HEK293T (cell line): ENCODE measurements at places on chromosomes 16 and 17.
A peak's percentile ranks its signal among the peaks of the same experiment; 100 is the strongest.

- DNase-seq = no peak
These were observed 1.3 kb downstream of the HNF1B start for GRCh38 chr17:37743612-37743874.

DNA sequence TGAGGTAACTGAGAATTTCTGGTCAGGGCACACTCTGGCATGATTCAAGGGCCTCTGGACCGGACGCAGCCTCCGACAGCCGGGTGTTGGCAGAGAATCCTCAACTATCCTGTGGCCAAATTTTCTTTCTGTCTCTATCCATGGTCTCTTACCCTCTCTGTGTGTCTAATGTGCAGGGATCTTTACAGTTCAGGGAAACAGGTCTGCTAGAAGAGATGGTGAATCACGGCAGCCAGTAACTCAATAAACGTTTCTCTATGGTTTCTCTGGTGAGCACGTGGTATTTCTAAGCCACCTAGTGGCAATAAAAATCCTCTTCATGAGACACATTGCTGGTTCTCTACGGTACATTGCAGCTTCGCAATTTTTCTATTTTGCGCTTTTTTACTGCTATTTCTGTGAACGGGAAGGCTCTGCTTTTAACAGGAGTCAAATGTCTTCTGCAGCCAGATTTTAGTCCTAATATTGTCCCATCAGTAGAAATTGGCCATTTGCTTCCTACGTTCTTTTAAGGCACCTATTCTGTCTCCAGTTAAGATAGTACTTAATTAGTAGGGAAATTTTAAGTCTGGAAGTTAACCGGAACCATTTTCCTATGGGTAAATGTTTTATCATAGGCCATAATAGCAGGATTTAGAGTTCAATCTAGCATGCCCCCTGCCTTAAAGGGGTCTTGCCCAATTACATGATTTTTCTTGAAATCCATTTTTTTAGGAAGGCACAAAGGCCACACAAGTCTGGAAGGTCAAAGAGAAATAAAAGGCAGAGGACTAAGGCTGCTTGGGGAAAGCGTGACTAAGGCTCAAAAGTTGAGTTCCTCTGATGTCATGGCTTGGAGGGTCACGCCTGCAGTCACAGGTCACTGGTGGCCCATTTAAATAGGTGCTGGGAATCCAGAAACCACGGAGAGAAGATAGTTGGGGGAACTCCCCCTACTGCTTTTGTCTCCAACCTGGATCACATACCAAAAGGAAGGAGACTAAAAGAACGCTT, 31.5 kb downstream of the QPRT start:
- peak; percentile 53 for DNase-seq

DNA sequence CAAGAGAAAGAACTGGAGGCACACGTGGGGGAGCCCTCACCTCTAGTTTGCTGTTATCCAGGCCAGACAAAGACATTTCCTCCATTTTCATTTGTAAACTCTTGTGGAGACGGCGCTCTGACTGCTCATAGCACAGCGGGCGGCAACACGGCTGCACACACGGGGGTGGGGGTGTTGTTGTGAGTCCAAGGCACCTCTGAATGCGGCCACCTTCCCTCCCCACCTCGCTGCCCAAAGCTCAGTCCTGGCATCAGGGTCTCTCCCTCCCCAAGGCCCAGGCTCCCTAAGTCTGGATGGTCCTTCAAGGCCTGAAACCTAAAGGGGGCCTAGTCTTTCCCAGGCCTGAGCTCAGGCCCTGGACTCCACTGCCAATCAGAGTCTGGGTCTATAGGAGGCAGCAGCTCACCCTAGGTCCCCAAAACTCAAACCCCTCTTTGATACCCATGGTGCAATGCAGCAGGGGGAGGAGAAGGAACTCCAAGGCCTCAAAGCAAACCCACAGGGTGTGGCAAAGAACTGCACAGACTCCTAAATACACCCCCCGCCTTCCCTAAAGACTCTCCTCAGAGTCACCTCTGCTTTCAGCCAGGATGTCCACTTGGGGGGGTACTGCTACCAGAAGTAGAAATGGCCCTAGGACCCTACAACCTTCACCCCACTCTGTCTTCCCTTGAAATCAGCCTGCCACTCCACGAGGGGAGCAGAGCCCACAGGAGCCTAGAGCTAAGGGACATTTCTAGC, 1.5 kb downstream of the ATXN7L3 start:
- DNase-seq = no peak

DNA sequence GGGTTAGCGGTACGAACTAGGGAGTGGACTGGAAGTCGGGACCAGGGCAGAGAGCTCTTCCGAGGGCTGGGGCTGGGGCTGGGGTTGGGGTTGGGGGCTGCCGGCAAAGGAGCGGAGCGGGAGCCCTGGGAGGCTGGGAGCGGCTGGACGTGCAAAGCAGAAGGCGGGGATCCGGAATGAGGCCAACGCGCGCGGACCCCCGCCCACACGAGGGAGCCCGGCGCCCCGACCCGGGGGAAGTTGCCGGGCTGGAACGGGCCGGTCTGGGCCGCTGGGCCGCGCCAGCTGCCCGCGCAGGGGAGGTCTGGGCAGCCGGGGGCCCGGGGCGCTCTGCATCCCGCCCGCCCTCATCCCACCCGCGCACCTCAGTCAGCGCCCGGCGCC, 323 bp downstream of the ST3GAL2 start:
- no peak for DNase-seq

DNA sequence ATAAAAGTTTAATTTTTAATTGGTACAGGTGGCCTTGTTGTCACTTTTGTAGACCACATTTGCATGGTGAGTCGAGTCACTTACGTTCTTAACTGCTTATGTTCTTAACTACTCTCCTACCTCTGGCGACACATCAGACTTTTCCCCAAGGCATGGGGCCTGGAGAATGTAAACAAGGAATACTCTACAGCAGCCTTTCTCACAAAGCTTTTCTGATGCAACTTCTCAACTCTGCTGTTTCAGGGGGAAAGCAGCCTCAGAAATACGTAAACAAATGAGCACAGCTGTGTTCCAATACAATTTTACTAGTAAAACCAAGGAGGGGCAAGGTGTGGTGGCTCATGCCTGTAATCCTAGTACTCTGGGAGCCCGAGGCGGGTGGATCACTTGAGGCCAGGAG, 6.9 kb downstream of the KARS1 start:
- DNase-seq = no peak

GRCh38 chr17:77687921-77688320, 270.6 kb upstream of the TNRC6C start:
- DNase-seq = no peak

- DNase-seq = peak; percentile 83
These were observed 219.9 kb downstream of the ENGASE start for GRCh38 chr17:79294459-79295071.

DNA sequence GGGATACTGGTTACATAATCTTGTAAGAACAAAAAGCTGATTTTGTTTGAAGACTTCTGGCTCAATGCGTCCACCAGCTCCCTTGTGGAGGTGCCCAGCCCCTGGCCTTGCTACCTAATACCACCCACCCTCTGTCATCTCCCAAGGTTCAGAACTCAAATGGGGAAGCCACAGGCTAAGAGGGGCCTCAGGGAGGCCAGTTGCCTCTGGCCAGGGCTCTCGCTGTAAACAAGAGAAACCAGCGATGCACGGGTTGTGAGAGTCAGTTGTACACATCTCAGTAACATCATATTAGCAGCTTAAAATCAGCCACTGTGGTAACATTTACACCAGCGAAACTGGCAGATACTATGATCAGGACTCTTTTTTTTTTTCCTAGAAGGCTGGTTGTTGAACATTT, 6.0 kb downstream of the TEKT5 start:
- no peak for DNase-seq

DNA sequence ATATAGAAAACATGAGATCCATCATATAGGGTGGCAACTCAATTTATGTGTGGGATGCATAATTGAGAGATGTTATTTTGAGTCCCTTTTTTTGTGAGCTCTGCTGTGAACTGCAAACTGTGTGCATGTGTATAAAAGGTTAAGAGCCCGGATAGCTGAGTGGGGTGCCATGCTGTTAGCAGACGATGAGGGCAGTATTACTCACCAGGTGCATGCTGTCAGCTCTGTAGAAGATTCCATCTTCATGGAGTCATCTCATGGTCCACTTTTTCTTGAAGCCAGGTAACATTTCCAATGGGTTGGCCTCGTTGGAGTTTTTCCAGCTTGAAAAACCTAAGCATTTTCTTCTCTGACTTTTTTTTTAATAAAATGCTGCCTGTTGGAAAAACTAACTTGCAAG, 43.0 kb upstream of the RHBDL3 start:
- DNase-seq = no peak

- no peak for DNase-seq
These were observed 28.7 kb downstream of the TMEM186 start for GRCh38 chr16:8768692-8769091.

DNA sequence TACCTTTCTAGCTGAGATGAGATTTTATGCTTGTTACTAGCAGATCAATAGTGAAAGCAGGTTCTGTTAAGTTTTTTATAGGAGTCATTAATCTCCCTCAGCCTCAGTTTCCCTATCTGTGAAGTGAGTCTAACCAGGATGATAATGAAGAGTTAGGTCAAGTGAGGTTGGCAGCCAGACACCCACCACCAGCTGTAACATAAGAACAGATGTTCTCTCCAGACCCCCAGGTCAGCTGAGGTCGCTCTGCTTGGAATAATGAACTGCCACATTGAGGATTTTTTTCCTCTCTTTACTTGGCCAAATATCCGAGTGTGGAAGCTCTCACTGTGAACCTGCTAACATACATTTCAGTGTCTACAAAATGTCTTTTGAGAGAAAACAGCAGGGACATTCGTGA, 389.6 kb downstream of the WWOX start:
- no peak for DNase-seq

DNA sequence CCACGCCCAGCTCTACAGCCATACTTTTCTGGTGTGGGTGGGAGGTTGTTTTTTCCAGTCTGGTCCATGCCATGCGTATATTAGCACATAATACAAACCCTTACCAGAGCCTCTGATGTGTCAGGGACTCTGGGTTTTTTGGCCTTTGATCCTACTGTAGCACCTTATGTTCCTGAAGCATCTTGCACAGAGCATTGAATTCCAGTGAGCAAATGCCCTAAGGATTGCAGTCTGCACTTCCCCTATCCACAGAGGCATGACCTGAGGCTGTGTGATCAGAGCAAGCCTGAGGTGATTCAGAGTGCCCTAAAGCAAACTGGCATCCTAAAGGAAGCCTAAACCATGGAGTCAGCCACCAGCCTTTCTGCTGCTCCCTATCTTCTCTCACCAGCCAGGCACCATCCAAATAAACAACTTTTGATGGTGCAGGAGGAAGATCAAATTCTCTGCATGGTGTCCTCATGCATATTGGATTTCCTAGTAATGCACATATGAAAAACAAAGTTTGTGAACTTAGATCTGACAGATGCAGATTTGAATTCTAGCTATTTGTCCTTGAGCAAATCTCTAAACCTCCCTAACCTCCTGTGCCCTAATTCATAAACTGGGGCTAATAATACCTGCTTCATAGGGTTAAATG, 41.2 kb upstream of the HAS3 start:
- no peak for DNase-seq

GRCh38 chr17:9842057-9842758, 16.5 kb downstream of the GLP2R start:
- no peak for DNase-seq

GRCh38 chr17:43356999-43357398, 41.8 kb upstream of the ARL4D start:
- DNase-seq = no peak

DNA sequence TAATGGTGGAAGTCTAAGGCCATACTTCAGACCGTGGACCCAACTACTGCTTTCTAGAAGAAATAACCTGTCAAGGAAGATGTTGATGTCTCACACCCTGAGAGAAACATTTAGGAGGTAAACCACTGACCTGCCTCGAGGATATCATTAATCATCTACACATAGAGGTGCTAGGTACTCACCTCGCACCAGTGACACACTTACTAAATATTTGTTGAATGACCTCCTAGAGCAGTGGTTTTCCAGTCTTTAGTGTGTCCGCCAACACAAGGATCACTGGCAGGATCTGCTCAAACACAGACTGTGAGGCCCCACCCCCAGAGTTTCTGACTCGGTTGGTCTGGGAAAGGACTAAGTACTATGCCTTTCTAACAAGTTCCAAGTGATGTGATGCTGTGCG, 197.4 kb upstream of the CACNG5 start:
- no peak for DNase-seq

- DNase-seq = no peak
These were observed 35.9 kb upstream of the KIFC3 start for GRCh38 chr16:57838161-57838560.

DNA sequence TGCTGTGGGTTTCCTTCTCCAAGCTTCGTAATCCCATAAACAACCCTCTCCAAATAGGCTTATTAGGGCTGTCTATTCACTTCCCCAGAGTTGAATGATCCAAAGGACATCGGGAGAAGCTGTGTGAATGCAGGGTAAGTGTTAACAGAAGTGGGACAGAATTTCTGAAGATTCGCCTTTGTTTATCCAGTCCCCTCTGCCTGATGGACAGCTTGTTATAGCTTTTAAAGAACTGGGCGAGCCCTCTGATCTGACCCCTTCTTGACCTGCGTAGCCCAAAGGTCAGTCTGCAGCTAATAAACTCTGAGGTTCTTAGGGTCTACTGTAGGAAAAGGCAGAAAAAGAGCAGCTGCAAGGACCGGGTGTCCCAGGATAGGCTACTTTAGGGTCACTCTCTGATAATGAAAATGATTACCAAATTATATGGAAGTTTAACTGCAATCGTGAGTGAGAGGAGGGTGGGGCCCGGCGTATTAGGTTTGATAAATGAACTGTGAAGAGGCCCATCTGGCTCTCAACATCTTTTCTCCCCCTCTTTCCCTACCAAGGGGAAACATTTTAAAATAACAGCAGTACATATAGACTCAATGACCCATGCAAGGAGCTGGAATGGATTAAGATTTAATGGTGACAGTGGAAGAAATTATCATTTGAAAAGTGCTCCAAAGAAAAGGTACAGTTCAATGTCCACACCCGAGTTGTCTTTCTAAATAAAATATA, 233.4 kb downstream of the FTO start:
- DNase-seq = no peak

GRCh38 chr17:50887705-50888245, 21.6 kb upstream of the TOB1 start:
- DNase-seq = no peak

- DNase-seq = no peak
These were observed 1508.2 kb downstream of the CDH11 start for GRCh38 chr16:63613701-63614100.

GRCh38 chr17:61414141-61414935, 14.7 kb downstream of the TBX2 start:
- DNase-seq = no peak

- no peak for DNase-seq
These were observed 910 bp downstream of the WBP2 start for GRCh38 chr17:75854101-75854748.

DNA sequence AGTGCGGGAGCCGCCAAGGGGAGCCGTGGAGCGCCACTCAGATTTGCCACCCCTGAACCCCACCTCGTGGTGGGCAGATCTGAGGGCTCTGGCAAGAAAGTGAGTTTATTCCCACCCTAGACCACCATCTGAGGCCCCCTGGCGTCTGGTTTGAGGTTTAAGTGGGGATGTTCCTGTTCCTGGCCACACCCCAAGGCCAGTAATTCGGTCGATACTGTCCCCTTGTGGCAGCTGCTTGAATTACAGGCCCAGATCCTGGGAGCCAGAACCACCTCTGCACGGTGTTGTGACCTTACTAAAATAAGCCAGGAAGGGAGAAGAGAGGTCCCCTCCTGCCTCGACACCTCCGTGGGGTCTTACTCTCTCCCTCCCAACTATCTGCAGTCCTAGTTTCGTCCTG, 3.3 kb upstream of the LAT start:
- peak; percentile 55 for DNase-seq

GRCh38 chr16:68915589-68915988, 72.3 kb downstream of the TANGO6 start:
- DNase-seq = no peak

- no peak for DNase-seq
These were observed 22.4 kb downstream of the ATAD5 start for GRCh38 chr17:30854146-30854545.
